CD4-positive, alpha-beta T cell treated with Interleukin-1 beta for 1 hour (primary cell): ENCODE measurements at places on chromosomes 1 and 21.

DNA sequence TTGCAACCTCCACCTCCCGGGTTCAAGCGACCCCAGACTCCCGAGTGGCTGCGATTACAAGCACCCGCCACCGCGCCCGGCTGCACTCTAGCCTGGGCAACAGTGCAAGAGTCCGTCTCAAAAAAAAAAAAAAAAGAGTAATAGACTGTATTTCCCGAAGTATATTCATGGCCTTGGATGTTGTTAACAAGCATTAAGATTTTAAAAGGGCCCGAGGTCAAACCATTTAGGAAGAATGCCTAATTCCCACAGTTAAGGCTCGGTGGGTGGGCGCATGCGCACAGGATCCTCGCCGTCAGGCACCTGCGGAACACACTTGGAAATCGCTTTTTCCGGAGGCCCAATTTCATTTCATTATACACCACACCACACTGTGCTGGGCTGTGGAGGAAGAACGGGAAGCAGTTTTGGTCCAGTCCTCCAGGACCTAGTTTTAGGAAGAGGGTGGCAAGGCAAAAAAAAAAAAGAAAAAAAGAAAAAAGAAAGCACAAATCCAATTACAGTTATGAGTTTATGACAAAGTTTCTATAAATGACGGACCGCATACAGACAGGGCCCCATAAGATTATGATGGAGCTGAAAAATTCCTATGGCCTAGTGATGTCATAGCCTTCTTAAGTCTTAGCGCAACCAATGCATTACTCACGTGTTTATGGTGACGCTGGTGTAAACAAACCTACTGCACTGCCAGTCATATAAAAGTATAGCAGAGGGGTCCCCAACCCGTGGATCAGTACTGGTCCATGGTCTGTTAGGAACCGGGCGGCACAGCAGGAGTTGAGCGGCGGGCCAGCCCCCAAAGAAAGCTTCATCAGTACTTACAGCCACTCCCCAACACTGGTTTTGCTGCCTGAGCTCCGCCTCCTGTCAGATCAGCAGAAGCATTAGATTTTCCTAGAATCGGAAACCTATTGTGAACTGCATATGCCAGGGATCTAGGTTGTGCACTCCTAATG, 38.2 kb downstream of the H3-3A start:
- peak; percentile 32 for DNase-seq

DNA sequence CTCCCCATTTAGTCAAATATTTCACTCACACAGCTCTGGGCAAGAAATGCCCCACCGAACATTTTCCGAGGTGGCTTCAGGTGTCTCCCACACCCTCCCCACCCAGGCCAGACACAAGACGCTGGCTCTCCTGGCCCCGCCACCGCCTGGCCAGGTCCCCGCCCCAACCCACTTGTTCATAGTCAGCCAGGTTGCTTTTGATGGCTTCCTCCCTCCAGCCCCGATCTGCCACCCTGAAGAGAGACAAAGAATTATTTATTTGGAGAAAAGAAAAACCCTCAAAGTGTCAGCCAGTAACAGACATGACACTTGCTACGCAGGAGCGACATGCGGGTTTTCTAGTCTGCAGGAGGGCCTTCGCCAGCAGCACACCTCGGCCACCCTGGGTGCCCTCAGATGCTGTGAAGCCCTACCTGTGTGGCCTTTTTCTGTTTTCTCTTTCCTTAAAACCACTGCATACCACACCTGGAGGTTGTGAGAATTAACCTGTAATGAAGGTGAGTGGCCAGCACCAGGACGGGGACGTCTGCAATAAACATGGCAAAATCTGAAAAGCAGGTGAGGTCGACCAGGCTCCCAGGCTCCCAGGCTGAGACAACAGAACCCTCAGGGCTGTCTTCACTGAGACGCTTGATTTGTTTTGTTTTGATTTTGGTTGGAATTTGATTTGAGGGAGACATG, 27.2 kb downstream of the SSBP3 start:
- DNase-seq = no peak

GRCh38 chr1:80225510-80225909, 1219.0 kb upstream of the ADGRL4 start:
- no peak for DNase-seq

DNA sequence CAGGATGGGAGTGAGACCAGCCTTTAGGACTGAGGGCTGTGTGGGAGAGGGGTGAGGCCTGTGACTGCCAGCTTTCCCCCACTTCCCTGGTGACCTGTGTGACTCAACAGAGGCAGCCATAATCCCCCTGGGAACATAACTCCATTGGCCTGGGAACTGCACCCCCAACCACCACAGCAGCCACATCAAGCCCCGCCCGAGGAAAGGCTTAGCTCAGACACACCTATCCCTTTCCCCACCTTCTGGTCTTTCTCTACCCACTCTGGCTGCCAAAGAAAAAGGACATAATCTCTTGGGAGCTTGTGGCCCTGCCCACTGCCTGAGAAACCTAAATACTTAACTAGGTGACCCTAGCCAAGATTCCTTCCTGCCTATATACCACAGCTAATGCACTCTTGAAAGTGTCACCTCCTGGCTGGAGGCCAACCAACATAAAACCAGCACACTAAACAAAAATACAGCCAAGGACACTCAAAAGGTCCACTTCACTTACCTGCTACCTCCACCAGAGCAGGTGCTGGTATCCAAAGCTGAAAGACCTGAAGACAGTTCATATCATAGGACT, 406.6 kb upstream of the CAMK1G start:
- no peak for DNase-seq

- no peak for DNase-seq
Observed at GRCh38 chr1:2526824-2527555, 594 bp upstream of the PANK4 start.

DNA sequence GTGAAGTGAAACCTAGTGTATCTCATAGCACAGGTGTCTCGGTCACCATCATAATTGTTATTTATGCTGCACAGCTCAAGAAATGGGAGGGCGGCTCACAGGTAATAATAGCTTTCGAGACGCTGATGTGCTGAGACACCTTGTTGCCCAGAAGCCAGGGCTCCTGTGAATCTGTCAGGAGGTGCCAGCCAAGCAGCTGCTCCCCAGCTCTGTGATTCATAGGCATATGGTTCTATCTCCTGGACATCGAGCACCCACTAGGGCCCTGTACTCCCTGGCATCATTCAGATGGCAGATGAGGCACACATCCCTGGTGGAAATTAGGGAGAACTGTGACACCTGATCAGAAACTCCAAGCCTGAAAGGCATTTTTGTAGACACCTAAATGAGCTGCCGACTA, 53.5 kb downstream of the SYT6 start:
- no peak for DNase-seq

DNA sequence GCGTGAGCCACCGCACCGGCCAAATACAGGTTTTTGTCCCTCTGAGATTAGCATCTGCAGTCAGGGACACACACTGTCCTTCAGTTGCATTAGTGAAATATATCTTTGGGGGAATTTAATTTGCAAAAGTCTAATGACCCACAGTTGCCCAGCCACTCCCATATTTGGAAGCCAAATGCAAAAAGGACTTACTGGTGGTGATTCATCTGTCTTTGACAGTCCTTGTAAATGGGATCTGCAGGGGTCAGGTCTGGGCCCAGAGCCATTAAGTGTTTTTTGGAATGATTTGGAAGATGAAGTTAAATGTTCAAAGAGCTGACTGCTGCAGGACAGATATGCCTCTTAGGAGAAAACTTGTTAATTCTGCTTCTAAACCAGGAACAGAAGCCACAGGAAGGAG, 44.6 kb upstream of the DNASE2B start:
- DNase-seq = no peak

DNA sequence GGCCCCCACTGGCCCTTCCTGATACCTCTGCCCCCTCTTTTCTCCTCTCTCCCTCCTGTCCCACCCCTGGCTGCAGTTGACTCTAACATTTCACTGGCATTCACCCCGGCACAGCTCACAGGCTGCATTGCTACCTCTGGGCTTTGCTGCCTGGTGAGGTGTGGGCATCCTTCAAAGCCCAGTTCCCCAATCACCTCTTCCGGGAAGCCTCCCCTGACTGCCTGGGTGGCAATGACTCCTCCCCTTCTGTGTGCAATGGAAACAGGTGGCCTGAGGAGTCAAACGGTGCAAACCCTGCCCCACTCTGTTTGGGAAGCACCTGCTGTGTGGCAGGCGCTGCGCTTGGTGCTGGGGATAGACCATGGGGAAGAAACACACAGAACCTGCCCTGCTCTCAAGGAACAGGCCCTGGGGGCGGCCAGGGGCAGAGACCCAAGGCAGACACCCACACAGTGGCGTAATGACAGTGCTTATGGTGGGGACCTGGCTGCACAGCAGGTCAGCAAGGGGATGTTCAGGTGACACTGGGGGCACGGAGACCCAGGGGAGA, 39.3 kb upstream of the POFUT2 start:
- DNase-seq = no peak

DNA sequence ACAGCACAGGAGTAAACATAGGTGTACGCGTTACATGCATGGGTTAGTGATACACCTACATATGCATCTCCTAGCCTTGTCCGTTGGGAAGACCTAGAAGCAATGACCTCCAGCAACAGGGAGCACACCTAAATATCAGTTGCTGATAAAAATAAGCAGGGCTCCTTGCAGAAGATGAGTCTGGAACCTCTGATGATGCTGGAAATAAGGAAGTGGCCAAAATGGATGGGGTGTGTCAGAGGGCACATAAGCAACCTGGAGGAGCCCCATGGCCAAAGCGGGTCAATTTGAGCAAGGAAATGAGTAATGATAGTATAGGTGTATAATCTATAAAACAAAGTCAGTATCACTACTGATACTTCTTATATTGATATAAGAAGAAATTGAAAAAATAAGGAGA, 13.7 kb downstream of the ADARB1 start:
- DNase-seq = no peak

DNA sequence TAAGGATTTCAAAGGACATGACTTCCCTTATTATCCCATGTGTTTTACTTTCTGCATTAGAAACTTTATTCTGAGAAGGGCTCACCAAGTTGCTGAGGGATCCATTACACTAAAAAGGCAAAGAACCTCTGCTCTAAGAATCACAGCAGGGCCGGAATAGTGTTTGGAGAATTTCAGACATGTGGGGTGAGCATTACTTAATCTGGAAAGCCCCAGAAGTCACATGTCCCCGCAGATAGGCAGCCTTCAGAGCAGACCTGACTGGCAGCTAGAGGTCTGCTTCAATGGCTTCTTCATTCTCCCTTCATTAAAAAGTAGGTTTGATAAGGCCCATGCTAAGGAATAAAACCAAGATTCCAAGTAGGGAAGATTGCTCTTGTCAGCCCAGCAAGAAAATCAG, 52.6 kb upstream of the RBM15 start:
- DNase-seq = no peak

DNA sequence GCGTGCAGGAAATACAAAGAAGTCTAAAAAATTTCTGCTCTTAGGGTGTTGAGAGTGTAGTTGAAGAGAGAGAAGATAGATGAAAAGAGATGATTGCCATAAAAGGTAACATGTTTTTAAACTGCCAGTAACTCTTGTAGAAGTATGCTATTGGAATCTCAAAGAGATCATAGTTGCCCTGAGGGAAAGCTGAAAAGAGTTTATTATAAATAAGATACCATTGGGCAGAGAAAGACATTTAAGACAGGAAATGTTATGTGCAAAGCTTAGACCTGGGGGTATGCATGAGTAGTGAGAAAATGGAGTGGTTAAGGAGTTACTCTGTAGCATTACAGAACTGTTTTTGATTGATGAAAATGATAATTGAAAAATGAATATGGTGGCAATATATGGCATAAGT, 17.6 kb downstream of the GABPA start:
- DNase-seq = no peak

DNA sequence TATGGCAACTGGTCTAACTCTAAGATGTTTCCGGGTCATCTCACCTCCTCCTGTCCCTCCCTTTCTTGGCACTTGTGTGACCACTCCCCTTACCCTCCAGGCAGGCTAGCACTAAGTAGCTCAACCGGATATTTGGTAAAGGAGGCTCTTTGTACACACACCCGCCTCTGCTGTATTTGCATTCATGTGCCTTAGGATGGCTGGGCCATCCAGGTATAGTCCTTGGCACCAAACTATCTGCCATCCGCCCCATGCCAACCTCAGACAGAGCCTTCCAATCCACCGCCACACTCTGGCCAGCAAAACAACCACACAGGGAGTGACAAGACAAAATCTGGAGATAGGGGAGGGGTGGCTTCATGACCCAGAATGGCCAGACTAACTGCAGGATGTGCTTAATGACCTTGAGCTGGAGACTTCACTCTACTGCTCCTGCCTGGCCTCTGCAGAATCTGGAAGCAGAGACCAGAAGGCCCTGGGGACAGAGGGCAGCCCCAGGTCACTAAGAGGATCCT, 59.5 kb downstream of the CDK18 start:
- DNase-seq = no peak

- no peak for DNase-seq
Observed at GRCh38 chr1:2857521-2857920, 56.0 kb upstream of the TTC34 start.

DNA sequence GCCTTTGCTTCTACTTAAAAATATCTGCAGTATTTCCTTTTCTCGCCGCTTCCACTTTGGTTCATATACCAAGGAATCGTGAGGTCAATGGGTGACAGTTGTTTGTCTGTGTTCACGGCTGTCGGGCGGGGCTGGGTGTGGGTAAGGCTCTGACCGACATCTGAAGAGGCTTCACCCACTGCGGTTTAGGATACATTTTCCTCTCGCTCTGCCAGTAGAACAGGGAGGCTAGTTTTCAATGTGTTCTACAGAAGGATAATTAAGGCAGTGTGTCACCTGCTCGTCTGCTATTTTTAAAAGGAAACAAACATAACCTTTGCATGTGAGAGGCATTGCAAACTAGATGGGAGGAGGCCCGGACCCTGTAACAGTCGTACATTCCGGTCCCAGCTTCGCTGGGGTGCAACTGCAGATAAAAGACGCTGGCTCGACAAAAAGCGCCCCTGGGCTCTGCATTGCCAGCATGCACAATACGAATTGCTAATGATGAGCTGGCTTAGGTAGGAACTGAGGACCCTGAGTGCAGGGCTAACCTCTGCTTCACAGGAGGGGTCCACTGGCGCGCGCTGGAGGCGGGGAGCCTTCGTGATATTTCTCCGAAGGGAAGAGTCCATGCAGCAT, 8.5 kb upstream of the ERG start:
- no peak for DNase-seq

- no peak for DNase-seq
Observed at GRCh38 chr21:33835920-33836319, 79.7 kb downstream of the ATP5PO start.
